T-helper 2 cell (primary cell): ENCODE measurements at places on chromosomes 1 and 21.

GRCh38 chr1:153288634-153289275 lies 24.0 kb downstream of the PGLYRP3 start:
- DNase-seq, result no peak

DNA sequence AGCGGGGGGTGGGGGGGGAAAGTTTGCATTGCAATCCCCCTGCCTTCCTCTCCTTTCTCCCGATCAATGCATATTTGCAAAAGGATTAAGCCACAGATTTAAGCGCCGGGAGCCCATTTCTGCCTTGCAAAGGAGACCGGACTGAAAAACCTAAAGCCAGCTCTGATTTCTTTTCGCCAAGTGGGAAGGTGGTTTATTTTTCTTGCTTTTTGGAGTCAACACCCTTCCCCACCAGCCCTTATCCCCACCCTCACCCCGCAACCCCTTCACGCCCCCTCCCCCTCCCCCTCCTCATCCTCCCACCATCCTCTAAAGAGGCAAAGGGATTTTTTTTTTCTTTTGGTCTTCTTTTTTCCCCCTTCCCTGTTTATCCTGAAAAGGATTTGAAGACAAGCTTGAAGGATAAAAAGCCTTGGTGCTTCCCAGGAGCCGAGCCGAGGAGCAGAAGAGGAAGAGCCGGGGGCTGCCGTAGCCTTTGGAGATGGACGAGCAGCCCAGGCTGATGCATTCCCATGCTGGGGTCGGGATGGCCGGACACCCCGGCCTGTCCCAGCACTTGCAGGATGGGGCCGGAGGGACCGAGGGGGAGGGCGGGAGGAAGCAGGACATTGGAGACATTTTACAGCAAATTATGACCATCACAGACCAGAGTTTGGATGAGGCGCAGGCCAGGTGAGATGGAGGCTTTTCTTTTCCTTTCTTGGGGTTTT lies 513 bp downstream of the PBX1 start:
- DNase-seq, result no peak

- DNase-seq, result no peak
Measured at GRCh38 chr1:155645034-155645598, 35.1 kb downstream of the MSTO1 start.

DNA sequence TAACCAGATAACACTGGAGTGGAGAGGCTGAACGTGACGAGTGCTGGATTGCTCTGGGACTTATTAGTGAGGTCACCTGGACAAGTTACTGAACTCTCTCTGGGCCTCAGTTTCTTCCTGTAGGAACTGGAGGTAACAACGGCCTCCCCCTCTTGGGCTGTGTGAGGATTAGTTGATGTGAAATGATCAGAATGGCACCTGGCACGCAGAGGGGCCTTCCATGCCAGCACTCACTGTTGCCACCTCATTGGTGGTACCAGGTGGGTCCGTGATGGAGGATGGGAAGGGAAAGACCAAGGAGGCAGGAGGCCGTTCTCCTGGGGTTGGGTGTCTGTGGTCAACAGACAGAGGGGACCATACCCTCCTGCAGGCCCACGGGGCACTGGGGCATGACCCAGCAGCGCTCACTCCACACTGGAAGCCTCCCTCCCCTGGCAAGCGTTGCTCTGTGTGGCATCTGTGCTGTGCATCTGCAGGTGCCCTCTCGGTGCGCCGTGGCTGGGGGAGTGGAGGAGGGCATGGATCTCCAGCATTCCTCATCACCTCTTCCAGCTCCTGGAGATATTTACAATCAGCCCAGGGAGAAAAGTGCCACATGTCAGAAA lies 349.5 kb upstream of the VAMP3 start:
- no peak for DNase-seq

DNA sequence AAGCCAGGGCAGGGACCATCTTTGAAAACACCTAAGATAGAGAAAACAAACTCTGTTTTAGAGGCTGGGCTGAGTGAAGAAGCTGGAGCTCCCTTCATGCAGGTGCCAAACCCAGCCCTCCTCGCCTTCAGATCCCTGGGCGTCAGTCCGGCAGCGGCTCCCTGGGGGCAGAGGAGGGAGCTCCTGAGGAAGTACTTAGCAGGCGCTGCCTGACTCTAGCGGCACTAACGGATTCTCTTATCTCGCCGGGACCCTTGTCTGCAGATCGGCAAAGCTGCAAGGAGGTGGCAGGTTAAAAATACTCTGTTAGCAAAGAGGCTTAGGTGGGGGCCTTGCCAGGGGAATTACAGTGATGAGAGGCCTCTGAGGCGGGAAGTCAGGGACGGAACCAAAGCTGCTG lies 79.6 kb downstream of the PLXNA2 start:
- no peak for DNase-seq
